NCI-H1436 treated with DMSO at 0.1 percent for 48 hours (cell line): ENCODE measurements at places on chromosomes 6 and 20.

- DNase-seq: no peak
Observed at GRCh38 chr20:1827974-1828785, 67.0 kb upstream of the SIRPA start.

DNA sequence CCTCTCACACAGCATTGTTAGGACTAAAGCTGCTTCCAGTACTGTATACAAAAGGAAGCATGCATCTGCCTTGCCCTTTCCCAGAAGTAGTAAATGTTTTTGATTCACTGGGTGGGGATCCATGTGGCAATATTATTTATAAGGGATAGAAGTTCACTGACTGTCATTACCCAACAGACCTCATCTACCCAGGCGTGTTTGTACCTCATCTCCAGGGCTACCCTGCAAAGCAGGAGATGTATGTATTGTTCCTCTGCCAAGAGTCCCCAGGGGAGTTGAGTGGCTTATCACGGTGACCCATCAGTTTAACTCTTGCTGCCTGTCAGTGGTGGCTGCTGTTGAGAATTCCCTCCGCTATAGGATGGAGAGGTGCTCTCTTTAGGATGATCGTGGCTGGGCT, 42.5 kb downstream of the SLC24A3 start:
- no peak for DNase-seq

GRCh38 chr6:105892577-105893262, 193.4 kb upstream of the PRDM1 start:
- no peak for DNase-seq

- no peak for DNase-seq
Observed at GRCh38 chr6:20711518-20711917, 177.3 kb downstream of the CDKAL1 start.

GRCh38 chr20:62840244-62841197, 21.1 kb downstream of the TCFL5 start:
- DNase-seq: no peak

DNA sequence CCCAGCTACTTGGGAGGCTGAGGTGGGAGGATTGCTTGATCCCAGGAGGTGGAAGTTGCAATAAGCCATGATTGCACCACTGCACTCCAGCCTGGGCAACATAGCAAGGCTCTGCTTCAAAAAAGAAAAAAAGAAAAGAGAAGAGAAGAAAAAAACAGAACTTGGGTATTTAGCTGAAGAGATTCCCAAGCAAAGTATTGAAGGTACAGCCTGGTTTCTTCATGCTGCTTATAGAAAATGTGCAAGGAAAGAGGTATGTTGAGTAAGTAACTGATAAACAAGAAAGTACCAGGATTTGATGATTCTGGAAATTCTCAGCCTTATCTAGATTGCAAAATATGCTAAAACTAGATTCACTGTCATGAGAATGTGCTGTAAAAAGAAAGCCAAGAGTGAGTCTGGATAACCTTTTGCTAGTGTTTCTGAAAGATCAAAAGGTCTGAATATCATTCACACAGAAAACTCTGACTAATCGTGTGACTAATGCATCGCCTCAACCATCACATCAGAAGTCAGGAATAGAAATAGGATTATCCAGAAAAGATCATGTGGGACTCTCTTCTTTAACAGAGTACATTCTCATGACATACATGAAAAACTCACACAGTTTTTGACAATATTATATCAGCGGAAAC, 32.4 kb upstream of the NOP56 start:
- no peak for DNase-seq

- DNase-seq: no peak
Observed at GRCh38 chr6:135054226-135054568, 425 bp downstream of the HBS1L start.

DNA sequence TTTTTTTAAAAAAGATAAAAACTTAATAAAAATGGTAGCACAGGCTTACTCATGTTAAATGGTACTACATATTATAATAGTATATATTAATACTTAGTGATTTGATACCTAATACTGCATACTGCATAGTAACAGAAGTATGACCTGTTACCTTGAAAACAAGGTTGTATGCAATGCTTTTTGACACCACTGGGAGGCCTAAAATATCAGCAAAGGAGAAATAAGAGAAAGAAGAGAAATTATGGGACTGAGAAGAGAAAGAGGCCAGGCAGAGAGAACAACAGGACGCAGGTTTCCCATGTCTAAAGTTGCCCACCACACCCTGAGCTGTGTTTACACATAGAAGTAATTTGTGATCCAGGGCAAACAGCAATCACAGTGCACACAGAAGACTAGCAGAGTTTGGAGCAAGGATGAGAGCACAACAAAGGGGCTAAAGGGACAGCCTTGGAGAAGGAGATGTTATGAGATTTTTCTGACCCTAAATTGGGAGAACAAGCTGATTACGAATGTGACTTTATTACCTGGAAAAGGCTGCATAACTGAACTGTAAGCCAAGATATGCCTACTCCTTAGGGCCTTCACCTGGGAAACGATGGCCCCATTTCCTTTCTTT, 73.2 kb downstream of the ROS1 start:
- no peak for DNase-seq

- no peak for DNase-seq
Observed at GRCh38 chr6:168578036-168578435, 137.1 kb downstream of the SMOC2 start.

DNA sequence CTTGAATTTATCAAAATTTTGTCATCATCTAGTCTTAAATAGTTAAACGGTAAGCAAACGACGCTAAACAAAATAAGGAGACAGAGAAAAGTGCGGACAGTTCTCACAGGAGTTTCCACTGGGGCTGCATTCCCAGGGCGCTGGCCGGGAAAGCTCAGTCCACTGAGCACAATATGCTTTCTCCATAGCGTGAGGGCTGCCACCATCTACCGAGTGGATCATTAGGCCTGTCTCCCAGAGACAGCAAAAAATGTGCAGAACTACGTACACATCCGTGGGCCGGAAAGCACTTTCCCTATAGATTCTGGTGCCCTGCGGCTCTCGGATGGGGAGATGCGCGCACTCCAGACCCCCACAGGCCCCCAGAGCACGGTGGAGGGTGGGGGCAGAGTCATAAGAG, 84.9 kb downstream of the THBS2 start:
- no peak for DNase-seq

DNA sequence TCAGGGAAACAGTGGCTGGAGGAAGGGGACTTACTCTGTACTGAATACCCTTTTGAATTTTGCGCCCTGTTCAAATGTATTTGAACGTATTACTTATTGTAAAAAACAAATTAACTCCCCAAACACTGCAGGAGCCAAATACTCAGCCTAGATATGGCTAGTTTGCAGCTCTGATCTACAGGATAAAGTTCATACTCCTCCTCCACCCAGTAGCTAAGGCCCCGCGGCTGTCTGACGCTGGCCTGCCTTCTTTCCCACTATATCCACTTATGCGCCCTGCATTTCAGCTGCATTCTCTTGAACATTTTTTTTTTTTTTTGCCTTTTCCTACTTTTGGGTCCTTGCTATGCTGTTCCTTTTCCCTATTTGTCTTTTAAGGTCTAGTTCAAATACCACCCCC, 6.5 kb downstream of the GSS start:
- DNase-seq: no peak

GRCh38 chr6:107600121-107600520, 110.2 kb downstream of the SOBP start:
- DNase-seq: no peak

DNA sequence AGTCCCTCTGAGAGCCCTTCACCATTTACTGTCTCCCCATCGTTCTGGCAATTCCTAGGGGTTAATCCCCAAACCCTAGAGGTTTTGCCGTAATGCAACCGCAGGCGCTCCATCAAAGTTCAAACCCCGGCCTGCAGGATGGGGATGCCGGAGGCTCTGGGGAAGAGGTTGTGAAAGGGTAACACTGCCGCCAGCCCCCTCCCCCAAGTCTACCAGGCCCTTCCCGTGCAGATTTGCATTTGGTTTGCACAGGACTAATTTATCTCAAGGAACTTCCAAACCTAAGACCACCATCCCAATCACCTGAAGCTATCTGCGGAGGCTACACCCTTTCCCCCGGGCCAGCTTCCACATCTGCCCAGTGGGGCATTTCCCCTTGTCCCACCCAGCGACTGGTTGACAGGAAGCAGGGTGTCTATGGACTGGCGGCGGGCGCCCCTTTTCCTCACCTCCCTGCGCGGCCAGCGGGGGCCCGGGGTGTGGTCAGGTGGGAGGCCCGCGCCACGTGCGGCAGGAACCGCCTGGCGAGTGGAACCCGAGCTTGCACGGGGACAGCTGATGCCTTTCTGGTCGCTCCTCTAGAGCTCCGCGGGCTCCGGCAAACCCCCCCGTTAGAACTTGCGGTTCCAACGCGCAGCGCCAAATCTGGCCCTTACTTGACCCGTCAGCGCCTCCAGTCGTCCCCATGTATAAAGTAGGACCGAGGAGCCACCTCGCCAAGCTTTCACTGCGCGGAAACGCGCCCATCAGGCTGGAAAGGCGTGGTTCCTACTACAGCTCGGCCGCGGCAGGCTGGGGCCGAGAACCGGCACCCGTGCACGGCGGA, 9.4 kb upstream of the SLC4A11 start:
- no peak for DNase-seq

GRCh38 chr6:104227508-104227907, 632.2 kb downstream of the HACE1 start:
- no peak for DNase-seq

GRCh38 chr6:31896856-31897611, 464 bp downstream of the EHMT2 start:
- no peak for DNase-seq

- no peak for DNase-seq
Observed at GRCh38 chr6:108589244-108589791, 28.6 kb downstream of the FOXO3 start.

- no peak for DNase-seq
Observed at GRCh38 chr6:17628873-17629272, 28.8 kb downstream of the FAM8A1 start.

GRCh38 chr6:11785774-11786579, 7.4 kb upstream of the ADTRP start:
- DNase-seq: no peak

GRCh38 chr6:132592855-132593254, 3.3 kb upstream of the TAAR5 start:
- no peak for DNase-seq

GRCh38 chr20:62331347-62331746, 28.6 kb downstream of the ADRM1 start:
- no peak for DNase-seq

DNA sequence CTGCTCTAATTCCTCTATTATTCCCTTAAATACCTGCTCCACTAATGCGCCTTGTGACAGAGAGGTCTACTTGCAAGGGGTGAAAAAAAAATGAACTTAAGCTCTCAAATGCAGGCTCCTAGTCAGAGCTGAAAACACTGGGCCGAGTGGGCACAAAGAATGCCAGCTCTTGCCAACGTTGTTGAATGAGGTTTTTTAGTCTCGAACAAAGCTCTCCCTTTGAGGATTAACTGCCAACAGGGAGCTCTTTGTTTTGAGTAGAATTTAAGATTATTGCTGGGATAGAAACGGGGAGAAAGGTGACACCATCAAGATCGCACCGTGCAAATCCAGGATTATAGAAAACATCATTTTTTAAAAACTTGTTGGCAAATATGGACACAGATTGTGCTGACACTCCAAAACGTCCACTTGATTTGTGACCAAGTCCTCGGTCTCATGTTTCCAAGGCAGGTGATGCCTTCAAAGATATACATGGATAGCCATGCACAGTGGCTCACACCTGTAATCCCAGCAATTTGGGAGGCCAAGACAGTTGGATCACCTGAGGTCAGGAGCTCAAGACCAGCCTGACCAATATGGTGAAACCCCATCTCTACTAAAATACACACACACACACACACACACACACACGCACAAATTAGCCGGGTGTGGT, 163.2 kb downstream of the BMP7 start:
- no peak for DNase-seq

GRCh38 chr6:8441452-8441851, 6.1 kb upstream of the SLC35B3 start:
- DNase-seq: no peak

DNA sequence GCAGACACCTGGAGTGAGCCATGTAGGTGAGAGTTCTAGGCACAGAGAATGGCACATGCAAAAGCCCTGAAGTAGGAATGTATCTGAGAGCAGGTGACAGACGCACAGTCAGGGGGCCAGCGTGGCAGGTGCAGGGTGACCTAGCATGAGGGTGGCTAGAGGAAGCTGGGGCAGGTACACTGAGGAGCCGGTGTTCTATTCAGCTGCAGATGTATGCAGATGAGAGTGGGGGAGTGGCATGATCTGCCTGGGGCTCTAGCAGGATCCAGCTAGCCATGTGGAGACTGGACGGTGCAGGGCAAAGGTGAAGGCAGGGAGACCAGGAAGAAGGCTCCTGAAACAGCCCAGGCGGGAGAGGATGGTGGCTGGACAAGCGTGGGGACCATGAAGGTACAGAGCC, 10.7 kb downstream of the PEDS1 start:
- no peak for DNase-seq

GRCh38 chr20:2122936-2123335, 21.3 kb downstream of the STK35 start:
- no peak for DNase-seq

- no peak for DNase-seq
Observed at GRCh38 chr6:62323818-62324431, 37.9 kb upstream of the KHDRBS2 start.

DNA sequence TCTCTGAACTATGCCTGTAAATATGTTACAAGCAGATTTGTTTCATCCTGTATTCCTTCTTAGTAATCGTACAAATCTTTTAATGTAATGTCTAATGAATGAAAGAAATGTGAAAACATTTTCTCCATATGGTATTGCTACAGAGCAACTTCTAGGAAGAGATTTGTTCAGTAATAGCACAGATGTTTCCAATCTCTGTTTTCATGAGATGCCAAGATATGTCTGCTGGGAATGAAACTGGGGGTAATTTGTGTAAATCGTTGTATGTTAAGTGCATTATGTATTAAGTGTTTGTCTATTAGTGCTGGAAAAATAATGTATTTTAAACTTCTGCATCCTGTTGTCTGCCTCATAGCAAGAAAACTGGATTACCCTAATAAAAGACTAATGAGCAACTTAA, 722.2 kb upstream of the EYS start:
- DNase-seq: no peak

GRCh38 chr6:170537329-170537728, 15.8 kb downstream of the PSMB1 start:
- DNase-seq: no peak

- DNase-seq: no peak
Observed at GRCh38 chr20:9054176-9054575, 14.7 kb upstream of the PLCB4 start.

- no peak for DNase-seq
Observed at GRCh38 chr6:34958734-34959133, 69.7 kb downstream of the ANKS1A start.

- DNase-seq: no peak
Observed at GRCh38 chr20:33651562-33652048, 10.5 kb upstream of the C20orf144 start.

- no peak for DNase-seq
Observed at GRCh38 chr6:147322299-147323162, 118.3 kb downstream of the STXBP5 start.

GRCh38 chr20:8421981-8422380, 289.9 kb downstream of the PLCB1 start:
- no peak for DNase-seq
